ENCODE measurements at places on chromosomes 16 and 17.

DNA sequence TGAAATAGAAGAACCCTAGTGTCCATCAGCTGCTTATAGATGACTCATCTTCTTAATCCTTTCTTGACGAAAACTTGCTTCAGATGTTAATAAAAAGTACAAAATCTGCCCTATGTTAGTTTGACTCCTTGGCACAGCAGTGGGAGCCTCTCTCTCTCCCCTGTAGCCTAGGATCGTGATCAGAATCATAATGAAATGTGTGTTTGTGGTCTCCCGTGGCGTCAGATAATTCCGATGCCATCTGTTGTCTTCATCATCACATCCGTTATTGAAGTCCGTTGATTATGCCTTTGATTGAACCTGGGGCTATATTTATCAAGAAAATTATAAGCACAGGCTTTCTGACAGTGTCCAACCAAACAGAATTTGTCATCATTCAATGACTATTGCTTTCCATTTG lies 102.5 kb downstream of the BMERB1 start:
- no peak for DNase-seq

DNA sequence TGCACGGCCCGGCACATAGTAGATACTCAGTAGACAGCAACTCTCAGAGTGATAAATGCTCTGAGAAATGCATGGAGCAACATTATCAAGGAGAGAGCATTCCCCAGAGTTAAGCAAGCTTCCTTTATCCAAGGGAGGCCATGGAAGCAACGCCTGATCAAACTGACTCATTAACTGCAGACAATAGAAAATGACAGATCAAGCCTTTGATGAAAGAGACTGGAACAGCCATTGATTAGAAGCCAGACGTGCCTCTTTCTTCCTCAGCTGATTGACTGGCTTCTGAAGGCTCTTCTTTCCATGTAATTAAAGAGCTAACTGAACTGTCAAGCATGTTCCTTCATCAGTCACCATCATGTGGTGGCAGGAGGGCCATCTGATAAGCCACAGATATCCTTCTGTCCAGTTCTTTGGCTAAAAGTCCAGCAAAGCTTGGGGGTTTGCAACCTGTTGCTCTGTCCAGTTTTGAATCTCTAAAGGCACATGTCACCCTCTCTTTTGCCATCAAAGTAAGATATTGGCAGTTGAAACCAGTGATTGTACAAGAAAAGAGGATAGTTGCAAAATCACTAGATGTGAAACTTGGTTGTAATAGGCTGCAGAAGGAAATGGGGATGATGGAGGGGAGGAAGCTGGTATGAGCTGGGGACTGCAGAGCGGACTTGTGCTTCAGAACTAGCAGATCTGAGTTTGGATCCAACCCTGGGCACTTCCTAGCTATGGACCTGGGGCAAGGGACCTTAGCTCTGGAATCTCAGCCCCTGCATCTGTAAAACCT lies 188.0 kb downstream of the HAPSTR1 start:
- no peak for DNase-seq

DNA sequence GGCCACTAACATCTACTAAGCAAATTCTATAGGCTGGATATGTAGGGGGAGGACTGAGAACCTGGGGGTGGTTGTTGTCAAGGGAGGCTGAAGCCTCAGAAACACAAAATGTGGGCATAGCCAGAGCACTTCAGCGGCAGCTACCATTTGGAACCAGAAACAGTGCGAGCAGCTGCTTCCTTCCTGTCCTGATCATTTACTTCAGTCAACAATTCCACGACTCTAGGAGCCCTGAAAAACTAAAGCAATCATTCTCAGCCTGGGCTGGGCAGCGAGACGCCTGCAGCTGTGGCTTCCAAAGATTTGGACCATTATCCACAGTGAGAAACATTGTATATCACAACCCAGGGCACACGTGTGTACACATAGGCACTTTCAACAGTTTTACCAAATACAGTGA lies 93.9 kb upstream of the WSCD1 start:
- DNase-seq: no peak

DNA sequence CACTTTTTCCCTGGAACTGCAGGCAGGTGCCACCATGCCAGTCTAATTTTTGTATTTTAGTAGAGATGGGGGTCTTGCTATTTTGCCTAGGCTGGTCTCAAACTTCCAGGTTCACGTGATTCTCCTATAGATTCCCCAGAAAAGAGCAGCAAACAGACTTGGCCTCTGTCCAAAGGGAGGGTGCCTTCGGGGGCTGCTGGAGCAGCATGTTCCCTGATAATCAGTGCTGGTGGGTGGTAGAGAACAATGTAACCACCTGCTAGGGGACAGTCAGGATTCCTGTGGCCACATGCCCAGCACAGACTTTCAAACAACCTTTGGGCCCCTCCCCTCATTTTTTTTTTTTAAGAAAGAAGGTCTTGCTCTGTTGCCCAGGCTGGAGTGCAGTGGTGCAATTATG lies 14.2 kb upstream of the CCNF start:
- no peak for DNase-seq

- DNase-seq: no peak
Observed at GRCh38 chr16:942436-943060, 28.2 kb downstream of the LMF1 start.

DNA sequence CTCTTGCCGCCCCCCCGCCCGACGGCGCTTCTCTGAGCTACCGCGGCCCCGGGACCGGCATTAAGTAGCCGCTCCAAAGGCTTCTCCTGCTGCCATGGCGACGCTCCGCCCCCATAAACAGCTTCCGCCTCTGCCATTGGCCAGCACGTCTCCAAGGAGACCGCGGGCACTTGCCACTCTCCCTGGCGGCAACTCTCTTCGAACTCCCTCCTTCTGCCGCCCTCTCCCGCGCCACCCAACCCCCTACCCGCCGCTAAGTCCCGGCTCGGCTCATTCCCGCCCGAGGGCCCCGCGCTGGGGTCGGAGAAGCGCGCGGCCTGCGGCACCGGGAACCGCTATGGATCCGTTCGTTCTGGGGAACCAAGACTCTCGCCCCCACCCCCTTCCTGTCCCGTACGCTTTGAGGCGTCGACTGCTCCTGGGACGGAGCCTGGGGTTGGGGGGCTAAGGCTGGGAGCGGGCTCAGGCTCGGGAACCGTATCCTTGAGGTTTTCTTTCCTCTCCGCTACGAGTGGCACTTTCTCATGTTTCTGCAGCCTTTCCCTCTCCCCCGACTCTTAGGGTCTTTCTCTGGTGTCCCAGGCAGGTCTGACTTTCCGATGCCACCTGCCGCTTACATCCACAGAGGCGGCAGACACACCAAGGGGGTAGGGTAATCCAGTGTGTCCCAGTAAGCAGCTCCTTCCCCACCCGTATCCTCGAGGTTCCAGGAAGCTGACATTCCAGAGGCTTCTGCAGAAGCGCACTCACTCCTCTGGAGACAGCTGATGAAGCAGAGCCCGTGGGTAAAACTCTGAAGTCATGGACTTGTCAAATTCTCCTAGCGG lies at the start of gene FOXJ1:
TSS of gene FOXJ1 (minus strand) at position 34 of the 827 bp plus-strand sequence. CDS start 850 bp downstream, outside the sequence.
- peak; percentile 99 for DNase-seq

DNA sequence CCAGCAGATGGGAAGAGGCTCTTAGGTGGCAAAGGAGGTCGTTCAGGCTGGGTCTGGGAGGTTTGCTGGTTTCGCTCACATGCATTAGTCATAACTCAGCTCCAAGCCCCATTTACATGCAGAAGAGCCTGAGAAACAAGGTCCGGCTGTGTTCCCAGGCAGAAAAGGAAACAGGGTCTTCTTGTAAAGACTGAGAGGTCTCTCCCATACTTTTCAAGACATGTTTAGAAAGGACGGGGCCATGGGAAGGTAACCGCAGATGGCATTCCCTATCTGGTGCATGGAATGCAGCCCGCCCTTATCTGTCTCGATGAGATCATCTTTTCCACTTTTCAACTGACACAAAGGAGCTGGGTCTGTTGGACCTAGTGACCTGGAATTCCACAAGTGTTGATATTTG lies 389.0 kb upstream of the CDH11 start:
- no peak for DNase-seq

Measured in H9 (cell line).